ENCODE measurements at places on chromosomes 7 and 10.

DNA sequence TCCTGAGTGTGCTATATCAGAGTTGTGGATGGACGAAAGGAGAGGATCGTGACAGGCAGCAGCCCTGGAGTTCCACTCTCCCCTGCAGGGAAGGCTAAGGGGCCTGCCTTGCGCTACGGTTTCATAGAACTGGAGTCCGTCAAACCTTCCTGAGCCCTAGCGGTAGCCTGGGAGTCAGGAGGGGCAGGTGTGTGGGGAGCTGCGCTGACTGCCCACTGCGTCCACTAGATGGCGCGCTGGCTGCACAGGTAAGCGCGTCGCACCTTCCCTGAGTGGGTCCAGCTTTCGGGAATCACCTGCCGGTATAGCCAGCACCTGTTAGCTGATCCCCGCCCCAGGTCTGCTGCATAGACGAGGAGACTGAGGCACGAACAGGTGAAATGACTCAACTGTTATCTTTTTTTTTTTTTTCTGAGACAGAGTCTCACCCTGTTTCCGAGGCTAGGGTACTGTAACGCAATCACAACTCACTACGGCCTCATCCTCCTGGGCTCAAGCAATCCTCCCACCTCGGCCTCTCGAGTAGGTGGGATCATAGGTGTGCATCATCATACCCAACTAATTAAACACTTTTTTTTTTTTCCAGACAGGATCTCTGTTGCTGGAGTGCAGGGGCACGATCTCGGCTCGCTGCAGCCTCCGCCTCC lies 20.2 kb upstream of the BAIAP2L1 start:
- peak; percentile 86 for DNase-seq

GRCh38 chr7:2441430-2442058 lies 34.7 kb downstream of the GRIFIN start:
- DNase-seq, result no peak

- DNase-seq, result no peak
Measured at GRCh38 chr10:127953876-127954275, 47.0 kb downstream of the PTPRE start.

DNA sequence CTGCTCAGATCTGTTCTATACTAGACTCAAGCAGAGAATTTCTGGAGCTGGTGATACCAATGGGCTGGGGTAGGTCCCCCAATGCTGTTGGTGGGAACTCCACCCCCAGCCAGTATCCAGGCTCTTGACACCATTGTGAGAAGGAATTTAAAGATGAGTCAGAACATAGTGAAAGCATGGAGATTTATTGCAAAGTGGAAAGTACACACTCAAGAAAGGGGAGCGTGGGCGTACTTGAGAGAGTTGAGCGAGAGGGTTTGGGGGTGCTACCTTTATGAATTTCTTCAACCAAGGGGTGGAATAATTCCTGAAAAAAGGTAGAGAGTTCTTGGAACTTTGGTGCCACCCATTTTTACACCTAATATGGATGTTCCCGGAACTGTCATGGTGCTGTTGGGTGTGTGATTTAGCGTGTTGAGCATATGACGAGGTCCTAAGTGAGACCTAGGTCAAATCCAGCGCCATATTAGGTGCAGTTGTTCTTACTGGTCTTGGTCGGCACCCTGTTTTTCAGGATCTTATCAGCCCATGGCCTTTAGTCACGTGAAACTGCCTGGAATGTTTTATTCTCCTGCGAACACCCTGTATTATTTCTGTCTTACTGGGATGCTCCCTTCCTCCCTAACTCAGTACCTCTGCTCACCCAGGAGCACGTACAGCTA lies 122.0 kb upstream of the AHR start:
- DNase-seq, result no peak

DNA sequence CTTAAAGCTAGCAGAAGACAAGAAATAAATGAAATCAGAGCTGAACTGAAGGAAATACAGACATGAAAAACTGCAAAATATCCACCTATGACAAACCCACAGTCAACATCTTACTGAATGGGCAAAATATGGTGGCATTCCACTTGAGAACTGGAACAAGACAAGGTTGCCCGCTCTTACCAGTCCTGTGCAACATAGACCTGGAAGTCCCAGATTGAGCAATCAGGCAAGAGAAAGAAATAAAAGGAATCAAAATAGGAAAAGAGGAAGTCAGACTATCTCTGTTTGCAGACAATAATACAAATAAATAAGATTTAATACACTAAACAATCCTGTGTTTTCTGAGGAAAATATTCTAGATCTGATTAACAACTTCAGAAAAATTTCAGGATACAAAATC lies 570.5 kb upstream of the SEMA3D start:
- DNase-seq, result no peak

DNA sequence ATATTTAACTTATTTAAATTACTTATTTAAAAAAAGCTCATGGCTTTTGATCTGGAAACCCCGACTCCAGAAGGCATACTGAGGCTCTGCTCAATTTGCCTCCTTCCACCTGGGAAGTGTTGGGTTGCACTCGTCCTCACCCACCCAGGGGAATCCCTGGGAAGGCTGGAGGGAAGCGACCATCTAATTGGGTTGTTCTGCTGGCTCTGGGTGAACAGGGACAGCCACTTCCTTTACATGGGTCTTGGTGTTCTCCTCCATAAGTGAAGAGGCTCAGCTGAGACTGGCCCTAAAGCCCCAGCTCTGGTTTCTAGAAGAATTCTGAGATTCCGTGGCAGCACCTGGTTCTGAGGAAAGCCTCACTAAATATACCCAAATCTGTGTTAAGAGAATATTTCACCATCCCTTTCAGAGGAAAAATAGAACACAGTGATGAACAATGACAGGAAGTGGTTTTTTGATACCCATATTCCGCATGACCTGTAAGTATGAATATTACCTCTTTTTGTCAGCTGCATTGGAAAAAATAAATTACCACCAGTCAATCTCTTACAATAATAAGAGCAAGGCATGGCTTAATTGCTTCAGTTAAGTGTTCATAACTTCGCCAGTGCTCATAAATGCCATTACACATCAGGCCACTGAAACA lies 131.1 kb upstream of the SHH start:
- no peak for DNase-seq

GRCh38 chr7:12623223-12623622 lies 52.7 kb downstream of the SCIN start:
- no peak for DNase-seq

DNA sequence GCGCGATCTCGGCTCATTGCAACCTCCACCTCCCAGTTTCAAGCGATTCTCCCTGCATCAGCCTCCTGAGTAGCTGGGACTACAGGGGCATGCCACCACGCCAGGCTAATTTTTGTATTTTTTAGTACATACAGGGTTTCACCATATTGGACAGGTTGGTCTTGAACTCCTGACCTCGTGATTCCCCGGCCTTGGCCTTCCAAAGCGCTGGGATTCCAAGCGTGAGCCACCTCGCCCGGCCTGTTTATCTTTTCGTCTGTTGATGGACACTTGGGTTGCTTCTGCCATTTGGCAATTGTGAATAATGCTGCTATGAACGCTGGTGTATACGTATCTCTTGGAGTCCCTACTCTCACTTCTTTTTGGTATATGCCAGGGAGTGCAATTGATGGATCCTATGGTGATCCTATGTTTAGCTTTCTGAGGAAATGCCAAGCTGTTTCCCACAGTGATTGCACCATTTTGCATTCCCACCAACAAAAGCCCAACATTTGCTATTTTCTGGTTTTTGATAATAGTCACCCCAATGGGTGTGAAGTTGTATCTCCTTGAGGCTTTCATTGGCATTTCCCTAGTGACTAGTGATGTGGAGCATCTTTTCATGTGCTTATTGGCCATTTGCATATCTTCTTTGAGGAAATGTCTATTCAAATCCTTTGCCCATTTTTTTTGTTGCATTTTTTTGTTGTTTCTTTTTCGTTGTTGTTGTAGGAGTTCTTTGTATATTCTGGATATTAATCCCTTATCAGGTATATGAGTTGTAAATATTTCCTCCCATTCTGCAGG lies 3.5 kb downstream of the ANTXRL start:
- peak; percentile 5 for DNase-seq

GRCh38 chr10:129932751-129933433 lies 31.2 kb downstream of the EBF3 start:
- peak; percentile 9 for DNase-seq

- DNase-seq, result no peak
Measured at GRCh38 chr10:12394241-12395033, 45.1 kb downstream of the CAMK1D start.

GRCh38 chr7:101832205-101832631 lies 14.8 kb downstream of the CUX1 start:
- DNase-seq, result no peak

DNA sequence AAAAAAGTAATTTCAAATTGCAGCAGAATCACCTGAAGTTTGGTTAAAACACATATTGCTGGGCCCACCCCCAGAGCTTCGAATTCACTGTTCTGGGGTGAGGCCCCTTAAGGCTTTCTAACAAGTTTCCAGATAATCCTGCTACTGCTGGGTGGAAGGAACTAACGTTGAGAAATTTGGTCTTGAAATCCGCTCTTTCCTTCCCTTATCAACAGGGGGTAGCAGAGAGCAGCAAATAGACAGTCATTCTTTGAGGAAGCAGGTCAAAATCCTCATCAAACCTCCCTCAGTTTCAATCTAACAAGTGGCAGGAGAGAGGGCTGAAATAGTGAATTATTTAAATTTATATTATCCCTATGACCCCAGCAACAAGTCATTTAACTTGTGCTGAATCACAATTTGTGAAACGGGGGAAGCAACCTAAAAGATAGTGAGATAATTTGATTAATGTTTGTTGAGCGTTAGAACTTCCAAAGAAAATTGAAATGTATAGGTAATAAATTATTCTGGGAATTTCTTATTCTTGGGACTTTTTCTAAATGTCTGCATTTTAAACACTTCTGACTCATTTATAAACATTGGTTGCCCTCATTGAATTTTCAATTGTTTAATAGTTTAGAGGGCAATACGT lies 21.7 kb upstream of the MALSU1 start:
- DNase-seq, result no peak

GRCh38 chr7:122637784-122638183 lies 61.1 kb downstream of the RNF133 start:
- DNase-seq, result no peak

DNA sequence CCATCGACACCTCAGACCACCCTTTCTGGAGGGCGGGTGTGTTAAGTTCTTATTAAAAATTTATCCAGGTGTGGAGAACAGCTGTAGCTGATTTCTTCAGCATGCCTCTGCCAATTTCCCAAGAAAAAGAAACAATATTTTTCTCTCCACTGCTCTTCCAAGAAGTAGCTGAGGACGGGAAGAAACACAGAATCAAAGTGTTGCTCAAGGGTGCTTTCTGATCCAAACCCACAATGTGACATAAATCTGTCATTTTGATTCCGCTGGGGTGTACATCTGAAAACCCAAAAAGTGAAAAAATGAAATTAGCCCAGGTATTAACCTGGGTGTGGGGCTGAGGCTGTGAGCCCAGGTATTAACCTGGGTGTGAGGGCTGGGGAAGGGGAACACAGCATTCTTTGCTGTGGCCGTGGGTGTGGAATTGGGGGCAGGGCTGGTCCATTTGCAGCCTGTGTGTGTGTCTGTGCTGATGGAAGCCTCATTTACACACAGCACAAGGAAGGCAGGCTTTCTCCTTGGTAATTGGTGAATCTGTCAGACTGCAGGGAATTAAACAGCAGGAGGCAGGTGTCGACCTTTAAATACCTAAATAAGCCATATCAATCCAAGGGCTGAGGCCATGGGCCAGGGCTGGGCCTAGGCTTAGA lies 48.4 kb upstream of the CCDC3 start:
- DNase-seq, result no peak

DNA sequence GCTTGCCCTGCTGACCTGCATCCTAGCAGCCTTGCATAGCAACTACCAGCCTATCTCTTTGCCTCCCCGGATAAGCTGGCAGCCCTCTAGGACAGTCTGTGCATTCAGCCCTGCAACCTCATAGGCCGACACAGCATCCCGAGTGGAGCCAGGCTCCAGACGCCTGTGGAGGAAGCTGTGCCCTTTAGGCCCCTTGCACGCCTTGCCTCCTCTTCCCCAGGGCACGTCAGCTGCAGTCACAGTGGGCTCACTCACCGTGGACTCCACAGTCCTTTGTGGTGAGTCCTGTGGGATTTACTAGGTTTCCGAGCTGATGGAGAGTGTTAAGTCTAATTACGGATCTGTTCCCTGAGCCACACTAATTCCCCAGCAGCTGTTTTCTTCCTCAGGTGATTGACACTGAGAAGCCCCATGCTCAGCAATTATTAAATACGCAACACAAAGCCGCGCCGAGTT lies 540.0 kb downstream of the TCERG1L start:
- no peak for DNase-seq

DNA sequence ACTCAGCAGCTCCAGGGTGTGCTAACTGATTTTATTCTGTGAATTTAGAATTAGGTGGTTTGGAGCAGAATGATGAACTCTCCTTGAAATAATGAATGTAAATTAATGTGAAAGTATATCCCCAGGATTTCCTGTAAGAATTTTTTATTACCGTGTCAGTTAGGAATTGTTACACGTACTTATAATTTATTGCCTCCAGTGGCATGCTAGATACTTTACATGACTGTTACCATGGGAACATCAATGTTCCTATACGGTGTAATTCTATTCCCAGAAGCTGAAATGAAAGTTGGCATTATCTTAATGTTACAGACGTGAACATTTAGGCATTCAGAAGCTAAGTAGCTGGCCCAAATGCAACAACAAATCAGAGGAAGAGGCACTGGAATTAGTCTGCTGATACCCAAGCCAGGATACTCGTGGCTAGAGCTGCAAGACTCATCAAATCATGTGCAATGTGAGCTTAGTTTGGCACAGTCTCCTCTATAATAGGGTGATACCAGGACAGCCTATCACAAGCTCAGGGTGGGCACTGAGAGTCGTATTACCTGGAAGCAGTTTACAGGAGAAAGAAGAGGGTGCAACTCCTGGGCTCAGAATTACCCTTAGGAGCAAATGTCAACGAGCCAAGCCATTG lies 30.0 kb upstream of the PRKAR2B start:
- DNase-seq, result no peak

DNA sequence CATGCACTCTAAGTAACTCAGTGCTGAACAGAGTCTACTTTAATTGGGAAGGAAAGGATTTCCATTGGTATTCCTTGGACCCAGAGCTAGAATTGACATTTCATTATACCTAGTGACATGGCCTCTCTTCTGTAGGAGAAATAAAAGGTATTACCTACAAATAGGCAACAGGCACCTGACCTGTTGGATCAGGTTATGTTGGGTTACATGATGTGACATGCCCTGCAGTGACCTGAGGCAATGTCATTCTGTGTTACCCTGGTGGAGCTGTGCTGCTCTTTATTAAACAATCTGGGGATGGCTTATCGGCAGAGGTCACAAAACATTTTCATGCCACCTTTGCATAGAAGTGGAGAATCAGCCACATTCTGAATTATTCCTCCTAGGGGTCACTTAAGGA lies 427.7 kb downstream of the MDFIC start:
- DNase-seq, result no peak

DNA sequence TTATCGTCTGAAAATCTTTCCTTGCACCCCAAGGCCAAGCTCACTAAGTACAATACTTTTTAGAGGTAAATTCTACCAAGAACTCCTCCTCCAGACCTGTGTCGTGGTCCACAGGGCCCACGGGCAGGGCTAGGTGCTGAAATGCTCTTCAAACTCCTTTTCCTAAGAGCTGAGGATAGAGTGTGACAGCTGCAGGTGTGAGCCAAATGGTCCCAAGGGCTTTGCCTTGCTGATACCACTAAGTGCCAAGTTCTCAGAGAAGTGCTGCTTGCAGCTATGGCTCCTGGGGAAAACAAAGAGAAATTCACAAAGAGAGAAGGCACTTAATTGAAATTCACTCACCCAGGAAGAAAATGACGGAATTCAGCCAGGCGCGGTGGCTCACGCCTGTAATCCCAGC lies 868.9 kb upstream of the AUTS2 start:
- no peak for DNase-seq

Data from mucosa of descending colon (tissue), 3 donors.